ENCODE measurements at places on chromosomes 6 and 20. TPM values are rescaled to one million over a fixed set of nuclear protein-coding genes. Genes with fewer than 3 reads are reported as not detected.

GRCh38 chr6:21970569-21971300 lies 326.1 kb downstream of the PRL start:
- no peak for DNase-seq

DNA sequence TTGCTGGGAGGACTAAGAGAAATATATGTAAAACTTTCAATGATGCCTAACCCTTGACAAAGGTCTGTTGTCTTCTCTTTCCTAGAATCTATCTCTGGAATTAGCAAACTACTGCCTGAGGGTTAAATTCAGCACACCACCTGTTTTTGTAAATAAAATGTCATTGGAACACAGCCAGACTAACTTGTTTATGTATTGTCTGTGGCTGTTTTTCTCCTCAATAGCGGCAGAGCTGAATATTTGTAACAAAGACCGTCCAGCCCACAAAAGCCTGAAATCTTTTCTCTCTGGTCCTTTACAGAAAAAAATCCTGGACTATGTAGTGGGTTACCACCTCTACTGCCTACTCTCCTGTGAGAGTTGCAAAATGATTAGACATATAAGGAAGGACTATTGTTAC lies 33.3 kb upstream of the SYNDIG1 start:
- DNase-seq: no peak

GRCh38 chr6:134177753-134178160 lies 125.3 kb upstream of the SLC2A12 start:
- DNase-seq: peak; percentile 30

DNA sequence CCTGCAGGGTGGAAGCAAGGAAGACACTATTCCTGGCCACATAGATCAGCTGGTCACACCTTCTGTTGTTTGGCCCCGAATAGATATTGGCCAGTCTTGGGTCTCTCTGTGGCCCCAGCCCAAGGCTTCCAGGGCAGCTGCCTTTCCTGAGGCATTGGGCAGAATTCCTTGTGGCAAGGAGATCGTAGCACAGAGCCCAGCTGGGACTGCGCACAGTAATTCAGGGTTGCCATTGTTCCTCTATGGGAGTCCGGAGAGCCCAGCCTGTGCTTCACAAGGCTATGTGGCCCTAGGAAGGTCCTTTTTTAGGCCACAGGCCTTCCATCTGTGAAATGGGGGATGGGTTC lies 6.9 kb downstream of the SGK2 start:
- no peak for DNase-seq

DNA sequence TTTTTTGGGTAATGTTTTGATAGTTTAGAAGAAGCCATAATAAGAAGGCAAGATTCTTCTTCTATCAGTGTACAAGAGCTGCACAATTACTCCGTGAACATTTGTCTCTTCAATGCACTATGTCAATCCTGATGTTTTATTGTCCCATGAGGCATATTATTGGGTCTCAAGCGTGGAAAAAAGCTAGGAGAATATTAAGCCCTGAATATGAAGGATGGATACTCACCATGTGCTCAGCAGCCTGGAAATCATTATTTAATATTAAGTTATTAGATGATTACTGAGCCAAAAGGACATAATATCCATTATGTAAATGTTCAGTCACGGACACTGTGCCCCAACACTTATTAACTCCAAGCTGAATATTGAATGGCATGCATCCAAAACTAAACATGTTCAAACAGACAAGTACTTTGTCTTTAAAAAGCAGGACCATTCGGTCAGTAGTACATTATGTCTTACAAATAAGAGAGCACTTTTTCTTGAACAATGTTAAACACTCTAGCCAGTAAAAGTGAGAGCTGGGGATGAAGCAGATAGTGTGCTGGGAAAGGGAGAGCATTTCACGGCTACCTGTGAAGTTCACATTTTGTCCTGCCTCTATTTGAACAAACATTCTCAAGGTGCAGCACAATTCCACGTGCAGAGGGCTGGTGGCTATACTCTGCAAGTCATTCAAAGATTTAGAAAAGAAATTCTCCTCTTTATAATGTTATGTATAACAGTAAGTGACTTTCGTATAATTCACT lies 70.6 kb upstream of the CNR1 start:
- DNase-seq: no peak

DNA sequence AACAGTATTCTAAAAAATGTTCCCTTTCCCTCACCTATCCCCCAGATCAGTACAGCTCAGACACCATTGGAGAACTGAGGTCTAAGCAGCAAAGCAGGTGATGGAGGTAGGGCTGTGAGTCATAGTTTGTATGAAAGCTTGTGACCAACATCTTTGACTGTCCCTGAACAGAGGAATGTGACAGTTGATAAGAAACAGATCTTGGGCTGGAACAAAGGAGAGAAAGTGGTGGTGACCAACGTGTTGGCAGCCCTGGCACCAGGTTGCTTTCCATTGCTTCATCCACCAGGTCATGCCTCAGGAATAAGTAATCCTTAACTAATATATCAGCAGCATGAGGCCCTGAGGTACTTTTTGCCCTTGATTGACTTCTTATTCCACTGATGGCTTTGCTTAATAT lies 19.9 kb upstream of the CRIP3 start:
- DNase-seq: no peak

- peak; percentile 63 for DNase-seq
Measured at GRCh38 chr6:52176550-52176949, 9.6 kb upstream of the IL17A start.

DNA sequence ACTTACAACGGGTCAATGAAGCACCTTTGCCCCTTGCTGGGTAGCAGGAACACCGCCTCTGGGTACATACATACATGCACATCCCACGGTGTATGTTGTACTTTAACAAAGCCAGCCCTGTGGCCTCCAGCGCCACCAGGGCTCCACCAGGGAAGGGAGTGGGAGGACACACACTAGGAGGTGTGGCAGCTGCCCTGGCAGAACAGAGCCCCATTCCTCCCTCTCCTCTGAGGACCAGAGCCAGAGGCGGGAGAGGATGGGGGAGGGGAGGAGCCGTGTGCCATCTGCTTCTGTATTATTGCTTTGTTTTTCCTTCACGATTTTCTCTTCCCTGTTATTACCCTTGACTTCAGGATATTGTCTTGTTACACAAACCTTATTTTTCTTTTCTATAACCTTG lies 105.8 kb upstream of the TRAF3IP2 start:
- no peak for DNase-seq

- DNase-seq: no peak
Measured at GRCh38 chr6:3317741-3318211, 59.0 kb downstream of the PSMG4 start.

GRCh38 chr6:109892451-109893435 lies 85.4 kb upstream of the GPR6 start:
- DNase-seq: no peak

GRCh38 chr6:30508890-30509736 lies 19.8 kb downstream of the HLA-E start:
- peak; percentile 39 for DNase-seq

DNA sequence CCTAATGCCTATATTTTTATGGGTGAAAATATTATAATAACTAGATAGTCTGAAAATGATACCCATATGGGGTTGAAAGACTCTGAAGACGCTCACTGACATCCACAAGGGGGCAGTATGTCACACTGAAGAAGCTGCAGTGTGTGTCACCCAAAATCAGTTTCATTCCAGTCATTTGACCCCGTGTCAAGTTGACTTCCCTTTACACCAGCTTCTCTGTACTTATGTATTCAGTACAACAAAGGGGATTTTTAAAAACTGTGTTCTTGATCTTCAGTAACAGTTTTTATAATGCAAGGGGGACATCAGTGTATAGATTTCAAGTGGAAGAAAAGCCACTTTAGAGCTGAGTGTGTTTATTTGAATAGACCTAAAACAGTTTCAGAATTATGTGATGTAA lies 19.3 kb downstream of the FAXC start:
- peak; percentile 83 for DNase-seq

DNA sequence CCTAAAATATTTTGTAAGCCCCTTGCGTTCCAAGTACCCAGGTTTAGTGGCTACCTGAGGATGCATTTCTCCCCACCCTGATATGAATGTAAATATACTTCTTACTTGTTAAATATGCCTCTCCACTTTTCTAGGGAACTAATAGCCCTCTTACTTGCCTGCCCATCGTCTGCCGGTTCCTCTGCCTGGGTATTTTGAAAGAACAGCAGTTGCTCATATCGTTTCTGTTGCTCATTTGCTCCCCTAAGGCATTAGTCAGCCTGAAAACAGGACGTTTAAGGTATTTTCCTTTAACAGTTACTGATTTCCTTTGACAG lies 141.3 kb upstream of the CARMIL1 start:
- DNase-seq: peak; percentile 80

- no peak for DNase-seq
Measured at GRCh38 chr20:63336232-63336752, 24.9 kb downstream of the CHRNA4 start.

DNA sequence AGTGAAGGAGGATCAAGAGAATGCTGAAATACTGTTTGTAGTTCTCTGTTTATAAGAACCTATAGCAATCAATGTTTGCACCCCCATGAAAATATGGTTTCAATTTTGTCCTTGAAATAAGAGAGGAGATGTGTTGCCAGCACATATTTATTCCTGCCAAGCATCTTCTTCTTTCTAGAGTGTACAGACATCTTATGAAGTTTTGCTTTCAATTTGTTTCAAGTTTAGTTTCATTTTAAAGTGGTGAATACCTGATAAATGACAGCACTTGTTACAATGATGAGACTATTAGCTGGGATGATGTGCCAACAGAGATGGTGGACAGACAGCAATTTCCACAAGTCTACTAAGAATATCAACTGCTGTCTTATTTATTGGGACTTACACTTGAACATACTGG lies 39.2 kb upstream of the CENPW start:
- DNase-seq: no peak

GRCh38 chr6:144898741-144899140 lies 613.6 kb downstream of the UTRN start:
- DNase-seq: no peak

DNA sequence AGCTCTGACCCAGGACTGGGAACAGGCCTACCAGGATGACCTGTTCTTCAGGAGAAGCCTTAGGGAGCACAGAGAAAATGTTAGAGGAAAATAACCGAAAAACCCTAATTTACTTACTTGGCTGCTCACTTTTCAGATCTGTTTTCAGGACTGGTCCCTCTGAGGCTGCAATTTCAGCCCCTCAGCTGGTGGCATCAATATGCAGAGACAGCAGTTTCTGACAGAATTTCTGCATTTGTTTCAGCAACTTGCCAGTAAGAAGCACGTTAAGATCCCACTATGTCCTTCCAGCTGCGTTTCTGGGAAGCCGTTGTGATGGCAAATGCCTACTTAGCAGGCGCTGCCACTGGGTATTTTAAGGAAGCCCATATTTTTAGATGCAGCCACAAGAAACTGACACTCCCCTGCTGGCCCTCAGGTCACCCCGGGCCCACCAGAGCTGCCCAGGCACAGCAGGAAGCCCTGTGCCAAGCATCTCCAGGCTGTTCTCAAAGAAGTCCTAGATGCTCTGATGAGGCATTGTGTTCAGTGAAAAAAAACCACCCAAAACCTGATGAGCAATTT lies 7.5 kb downstream of the YTHDF1 start:
- no peak for DNase-seq

The IL17A gene
- not detected for total RNA-seq

The SAMD5 gene
- not detected for total RNA-seq

The SFTA2 gene
- total RNA-seq: not detected

The RHAG gene
- not detected for total RNA-seq
